ENCODE measurements at places on chromosomes 12 and 14.

DNA sequence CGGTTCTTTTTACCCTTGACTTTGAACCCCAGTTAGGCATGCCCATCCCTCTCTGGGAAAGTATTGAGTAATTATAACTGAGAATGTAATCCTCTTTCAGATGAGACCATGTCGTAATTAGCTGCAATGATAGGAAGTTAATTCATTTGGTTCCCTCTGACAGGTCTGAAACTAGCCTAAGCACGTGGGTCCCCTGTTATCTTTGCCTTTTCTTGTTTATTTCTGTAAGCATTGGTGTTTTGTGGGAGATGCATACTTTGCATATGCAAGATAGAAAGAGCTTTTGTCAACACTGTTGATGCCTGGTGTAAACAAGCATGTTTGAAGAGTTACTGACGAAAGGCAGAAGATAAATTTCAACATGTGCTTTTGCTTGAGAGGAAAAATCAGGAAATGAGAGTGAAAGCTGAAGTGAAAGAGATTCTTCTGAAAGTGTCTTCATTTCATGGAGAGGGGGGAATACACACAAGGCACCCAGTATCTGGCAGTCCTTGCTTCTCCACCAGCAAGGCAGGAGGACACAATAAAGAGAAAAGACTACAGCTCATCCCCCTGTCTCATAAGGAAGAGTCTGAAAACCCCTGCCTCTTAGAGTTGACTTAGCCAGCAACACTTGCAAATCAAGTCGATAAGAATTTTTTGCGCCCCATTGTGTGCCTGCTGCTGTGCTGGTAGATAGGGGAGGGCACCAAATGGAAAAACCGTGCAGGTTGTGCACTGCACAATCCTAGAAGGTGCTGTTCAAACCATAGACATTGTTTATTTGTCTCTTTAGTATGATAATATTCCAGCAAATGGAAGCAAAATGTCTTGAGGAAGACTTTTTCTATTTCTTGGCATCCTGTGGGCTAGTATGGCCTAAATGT, 77.8 kb downstream of the SLC24A4 start:
- no peak for DNase-seq

DNA sequence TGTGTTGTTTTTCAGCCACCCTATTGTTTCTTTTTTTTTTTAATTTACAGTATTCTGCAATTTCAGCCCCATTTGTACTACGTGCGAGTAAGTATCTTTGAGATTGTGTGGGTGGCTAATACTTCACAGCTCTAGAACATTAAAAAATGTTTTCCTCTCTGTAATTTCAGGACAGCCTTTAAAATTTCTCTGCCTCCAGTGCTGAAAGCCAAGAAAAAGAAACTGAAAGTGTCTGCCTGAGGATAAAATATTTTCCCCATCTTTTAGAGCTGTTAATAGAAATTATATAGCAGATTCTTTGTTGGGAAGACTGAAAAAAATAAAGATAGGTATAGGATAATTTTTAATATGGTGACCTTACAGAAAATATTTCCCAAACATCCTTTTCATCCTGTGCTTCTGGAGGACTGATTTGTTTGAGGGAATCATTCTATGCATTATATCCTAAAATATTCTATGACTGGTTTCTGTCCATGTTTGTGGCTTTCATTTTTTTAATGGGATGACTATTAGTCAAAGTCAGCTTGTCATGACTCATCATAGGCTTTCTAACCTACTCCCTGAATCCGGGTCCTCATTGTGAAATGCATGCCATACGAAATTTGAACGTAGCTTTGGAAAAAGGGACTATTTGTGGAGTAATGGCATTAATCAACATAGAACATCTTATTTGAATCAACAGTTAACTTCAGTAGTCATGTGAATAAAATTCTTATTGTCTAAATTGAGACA, 10.8 kb upstream of the TCTN2 start:
- no peak for DNase-seq

GRCh38 chr12:95214466-95214865, 2.8 kb downstream of the FGD6 start:
- DNase-seq: no peak

- peak; percentile 30 for DNase-seq
Observed at GRCh38 chr12:133058203-133059113, 21.1 kb downstream of the ZNF84 start.

GRCh38 chr12:14211947-14212387, 153.5 kb upstream of the ATF7IP start:
- no peak for DNase-seq

DNA sequence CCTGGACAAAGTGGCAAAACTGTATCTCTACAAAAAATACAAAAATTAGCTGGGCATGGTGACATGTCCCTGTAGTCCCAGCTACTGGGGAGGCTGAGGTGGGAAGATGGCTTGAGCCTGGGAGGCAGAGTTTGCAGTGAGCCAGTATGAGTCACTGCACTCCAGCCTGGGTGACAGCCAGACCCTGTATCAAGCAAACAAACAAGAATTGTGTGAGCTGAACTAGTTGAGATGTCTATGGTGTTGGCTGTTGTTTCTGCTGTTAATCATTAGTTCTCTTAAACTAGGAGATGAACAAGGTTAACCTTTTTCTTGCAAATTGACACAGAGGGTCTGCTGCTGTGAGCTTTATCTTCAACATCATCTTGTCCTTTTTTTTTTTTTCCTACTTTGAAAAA, 23.6 kb downstream of the RASSF3 start:
- no peak for DNase-seq

DNA sequence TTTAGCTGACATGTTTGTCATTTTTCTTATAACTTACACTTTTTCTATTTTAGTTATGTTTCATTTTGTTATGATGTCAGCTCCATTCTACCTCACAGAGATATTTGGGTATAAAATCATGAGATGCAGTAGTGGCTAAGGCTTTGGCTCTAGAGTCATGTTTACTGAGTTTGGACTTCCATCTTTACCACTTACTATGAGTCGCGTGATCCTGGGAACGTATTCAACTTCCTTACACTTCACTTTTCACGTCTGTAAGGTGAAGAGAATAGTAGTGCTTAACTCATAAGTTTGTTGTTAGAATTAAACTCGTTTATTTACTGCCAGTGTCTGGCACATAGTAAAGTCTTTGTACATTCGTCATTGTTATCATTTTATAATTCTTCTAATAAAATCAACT, 126.3 kb downstream of the ERC1 start:
- DNase-seq: no peak

DNA sequence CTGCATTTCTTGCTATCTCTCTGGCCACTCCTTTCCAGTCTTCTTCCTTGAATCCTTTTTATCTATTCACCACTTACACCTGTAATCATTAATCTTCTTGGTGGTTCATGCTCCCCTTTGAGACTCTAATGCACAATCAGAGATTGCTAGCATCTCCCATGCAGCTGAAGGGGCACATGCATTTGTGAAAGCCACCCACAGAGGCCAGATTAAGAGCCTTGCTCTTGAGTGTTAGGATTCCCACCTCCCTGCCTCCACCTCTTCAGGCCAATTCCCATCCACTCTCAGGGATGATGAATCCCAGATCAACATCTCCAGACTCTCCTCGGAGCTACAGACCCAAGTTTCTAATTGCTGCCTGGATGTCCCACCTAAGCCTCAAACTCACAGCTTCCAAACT, 19.4 kb upstream of the KRT18 start:
- DNase-seq: no peak

GRCh38 chr12:77153706-77154105, 88.3 kb upstream of the E2F7 start:
- no peak for DNase-seq

- no peak for DNase-seq
Observed at GRCh38 chr14:81767266-81767995, 233.8 kb upstream of the SEL1L start.

DNA sequence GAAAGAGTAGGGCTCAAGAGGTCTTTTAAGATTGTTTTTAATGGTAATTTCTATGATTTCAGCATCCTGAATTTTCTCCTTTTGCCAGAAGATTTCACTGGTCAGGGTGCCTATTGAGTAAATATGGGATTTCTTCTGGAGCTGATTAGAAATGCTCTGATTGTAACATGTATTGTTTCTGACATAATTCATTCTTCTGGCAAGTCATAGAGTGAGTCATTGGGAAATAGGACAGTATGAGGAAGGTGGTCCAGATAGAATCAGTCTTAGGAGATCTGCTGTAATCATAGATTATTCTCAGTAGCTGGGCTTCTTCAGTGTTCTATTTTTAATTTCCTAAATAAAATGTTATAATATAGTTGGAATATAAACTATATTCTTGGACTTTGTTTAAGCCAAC, 182.0 kb upstream of the NAV3 start:
- DNase-seq: no peak

DNA sequence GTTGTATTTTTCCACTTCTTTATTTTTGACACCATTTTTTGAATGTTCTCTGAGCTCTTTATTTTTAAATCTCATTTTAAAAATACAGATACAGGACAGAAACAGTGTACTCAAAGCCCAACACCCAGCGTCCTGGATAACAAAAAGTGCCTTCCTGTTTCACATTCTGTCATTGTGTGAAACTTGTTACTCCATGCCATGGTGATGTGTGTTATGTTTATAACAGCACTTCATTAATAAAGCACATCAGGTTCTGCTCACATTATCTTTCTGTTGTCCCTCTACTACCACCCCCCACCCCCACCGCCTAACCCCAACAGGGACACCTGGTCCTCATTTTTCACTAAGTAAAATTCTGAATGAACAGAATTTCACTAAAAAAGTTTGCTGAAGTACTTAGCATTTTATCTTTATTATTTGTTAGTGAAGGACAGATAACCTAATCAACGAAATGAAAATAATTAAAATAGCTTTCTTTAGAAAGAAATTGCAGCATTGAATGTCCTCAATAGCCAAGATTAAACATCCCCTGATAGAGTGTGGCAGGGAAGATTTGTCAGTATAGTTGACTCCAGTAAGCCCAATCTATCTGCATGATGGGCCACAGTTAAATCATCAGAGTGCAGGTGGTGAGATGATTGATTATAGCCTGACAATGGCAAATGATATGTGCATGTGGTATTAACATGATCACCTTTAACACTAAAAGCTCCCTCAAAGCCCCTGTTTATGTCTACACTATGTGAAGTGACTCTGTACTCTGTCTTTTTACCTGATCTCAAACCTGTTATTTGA, 153.9 kb downstream of the ACSS3 start:
- DNase-seq: no peak

GRCh38 chr12:119375075-119375882, 40.8 kb downstream of the CCDC60 start:
- no peak for DNase-seq

DNA sequence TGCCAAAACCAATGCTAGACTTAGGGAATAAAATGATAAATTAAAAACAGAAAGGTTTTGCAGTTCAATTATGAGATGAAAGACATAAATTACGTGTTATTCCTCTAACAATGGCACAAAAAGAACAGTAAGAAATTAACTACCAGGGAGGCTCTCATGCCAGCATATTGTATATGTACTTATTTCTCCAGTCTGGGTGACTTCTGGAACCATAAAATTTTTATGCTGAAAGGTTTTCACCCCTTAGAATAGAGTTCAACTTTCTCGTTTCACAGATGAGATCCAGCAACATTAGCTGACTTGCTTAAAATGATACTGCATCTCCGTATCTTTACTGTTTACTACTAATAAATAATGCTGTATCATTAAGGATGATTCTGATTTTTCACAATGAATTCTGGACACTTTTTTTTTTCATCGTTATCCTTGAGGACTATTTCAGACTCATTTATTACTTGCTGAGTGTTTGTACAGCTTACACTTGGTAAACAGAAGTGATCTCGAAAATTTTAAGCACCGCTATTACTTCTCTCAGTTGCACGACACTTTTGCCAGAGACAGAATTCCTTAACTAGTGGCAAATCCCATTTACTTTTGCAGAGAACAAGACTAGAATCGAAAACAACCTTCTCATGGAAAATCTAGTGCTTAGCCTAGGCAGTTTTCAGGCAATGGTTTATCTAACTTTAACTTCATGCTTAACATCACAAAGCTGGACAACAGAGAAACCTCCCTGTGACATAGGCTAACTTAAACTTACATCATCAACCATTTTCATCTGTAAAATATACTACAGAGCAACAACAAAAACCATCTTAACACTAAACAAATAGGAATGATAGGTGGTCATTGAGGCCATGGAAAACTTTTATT, 2.7 kb downstream of the RSRC2 start:
- DNase-seq: no peak

DNA sequence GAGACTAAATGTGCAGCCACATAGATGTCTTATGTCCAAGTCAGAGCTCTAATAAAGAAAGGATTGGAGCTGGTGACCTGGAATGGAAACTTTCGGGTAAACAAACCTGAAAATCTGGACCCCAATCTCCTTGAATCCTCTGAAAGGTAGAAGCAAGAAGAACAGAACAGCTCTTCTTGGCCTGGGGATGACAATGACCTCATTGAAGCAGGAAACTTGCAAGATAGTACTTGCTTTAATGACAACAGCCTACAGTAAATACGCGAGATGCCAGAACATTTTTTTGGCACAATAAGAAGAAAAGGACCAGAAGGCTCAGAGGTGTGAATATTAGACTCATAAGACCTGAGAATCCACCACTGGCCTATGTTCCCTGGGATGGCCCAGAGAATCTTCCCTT, 4.1 kb upstream of the PRIMA1 start:
- DNase-seq: no peak

GRCh38 chr14:90381999-90382451, 14.8 kb upstream of the CALM1 start:
- DNase-seq: no peak

DNA sequence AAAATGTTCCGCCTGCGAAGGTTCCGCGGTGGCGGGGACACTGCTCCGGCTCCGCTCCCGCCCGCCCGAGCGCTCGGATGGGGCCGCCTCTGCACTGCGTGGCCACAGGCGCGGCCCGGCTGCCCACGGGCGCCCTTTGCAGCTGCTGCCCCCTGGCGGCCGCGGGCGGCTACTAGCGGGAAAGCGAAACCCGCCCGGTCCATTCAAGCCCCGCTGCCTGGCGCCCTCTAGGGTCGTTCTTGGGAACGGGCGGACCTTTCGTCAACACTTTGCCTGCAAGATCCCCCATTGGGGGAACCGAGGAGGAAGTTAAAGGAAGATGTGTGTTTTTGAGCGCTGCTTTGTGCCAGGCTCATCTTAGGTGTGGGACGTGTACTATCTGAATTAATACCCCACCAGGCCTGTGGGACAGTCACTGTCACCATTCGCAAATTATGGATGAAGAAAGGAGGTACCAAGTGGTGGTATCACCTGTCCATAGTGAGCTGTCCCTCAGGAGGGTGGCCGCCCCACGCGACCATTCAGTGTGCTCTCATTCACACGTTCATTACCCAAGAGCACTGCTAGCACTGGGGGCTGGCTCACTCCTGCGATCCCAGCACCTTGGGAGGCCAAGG, 19.4 kb downstream of the GPR132 start:
- DNase-seq: peak; percentile 96
